ENCODE measurements at places on chromosomes 5 and 9.

GRCh38 chr5:78506261-78507024 is 142.1 kb downstream of the LHFPL2 start:
- peak; percentile 25 for DNase-seq

DNA sequence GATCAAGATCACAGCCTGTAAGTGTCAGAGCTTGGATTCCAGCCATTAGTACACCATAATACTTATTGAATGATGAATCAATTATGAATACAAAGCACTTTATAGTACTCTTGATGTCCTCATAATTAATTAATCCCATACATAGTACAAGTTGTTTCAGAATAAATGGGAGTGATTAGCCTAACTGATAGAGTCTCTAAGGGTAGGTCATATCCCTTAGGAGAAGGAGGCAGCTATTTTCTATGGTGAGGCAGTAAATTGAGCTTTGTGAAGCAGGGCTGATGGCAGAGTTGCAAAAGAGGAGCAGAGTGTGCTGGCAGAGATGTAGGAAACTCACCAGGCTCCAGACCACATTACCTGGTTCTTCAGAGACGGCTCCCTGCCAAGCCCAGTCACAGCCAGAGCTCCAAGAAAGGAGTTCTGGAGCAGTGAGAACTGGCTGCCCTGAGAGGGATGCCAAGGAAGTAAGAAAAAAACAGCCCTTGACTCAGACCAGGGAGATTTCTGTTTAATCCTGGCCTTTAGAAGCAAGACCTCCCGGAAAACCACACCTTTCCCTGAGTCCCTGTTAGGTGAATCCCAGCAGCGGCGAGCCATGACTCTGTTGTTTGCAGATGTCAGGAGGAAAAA is 112.9 kb downstream of the SH3TC2 start:
- peak; percentile 62 for DNase-seq

DNA sequence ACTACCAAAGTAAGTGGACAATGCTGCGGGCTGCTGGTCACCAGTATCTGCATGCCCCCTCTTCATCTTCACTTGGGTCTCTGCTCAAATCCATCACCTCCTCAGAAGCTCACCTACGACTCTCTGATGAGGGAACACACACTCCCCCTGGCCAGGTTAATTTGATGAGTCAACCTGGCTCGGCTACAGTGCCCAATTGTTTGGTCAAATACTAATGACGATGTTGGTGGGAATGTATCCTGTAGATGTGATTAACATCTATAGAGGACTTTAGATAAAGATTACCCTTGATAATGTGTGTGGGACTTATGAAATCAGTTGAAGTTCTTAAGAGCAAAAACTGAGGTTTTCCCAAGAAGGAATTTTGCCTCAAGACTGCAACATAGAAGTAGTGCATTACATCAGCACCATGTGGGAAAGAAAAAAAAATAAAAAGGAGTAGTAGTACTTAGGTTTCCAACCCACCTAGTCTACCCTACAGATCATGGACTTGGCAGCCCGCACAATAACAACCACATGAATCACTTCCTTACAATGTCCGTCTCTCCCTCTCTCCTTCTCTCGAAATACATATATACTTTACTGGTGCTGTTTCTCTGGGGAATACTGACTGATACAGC is 467.3 kb downstream of the DNAH5 start:
- DNase-seq: no peak

GRCh38 chr5:81166430-81166829 is 66.7 kb upstream of the CKMT2 start:
- no peak for DNase-seq

DNA sequence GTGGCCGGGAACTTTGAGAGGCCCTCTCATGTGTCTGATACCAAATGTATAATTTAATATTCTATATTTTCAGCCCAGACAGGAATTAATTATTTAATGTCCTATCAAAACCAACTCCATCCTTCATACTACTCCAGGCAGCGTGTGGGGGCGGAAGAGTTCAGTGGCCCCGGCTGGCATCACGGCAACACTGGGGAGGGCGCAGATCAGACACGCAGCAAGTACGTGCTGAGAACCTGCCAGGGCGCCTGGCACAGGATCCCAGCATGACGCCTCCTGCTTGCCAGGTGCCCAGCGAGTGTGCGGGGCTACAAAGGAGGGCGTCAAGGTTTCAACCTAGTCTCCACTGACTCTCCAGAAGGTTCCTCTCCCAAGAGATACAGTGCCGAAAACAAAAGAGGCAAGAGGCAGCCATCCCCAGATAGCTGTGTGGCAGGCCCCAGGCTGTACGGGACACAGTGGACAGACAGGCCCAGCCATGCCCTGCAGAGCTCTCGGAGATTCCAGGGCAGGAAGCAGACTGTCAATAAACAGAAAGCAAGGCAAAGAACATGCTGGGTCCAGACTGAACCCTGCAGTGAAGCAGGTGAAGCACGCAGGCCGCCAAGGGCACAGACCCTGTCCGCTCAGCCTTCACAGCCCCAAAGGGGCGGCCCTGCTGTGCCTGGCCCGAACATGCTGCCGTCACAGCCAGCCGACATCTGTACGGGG is 110.3 kb downstream of the VAV2 start:
- DNase-seq: no peak

- no peak for DNase-seq
Observed at GRCh38 chr9:105119156-105119555, 125.3 kb upstream of the SLC44A1 start.

DNA sequence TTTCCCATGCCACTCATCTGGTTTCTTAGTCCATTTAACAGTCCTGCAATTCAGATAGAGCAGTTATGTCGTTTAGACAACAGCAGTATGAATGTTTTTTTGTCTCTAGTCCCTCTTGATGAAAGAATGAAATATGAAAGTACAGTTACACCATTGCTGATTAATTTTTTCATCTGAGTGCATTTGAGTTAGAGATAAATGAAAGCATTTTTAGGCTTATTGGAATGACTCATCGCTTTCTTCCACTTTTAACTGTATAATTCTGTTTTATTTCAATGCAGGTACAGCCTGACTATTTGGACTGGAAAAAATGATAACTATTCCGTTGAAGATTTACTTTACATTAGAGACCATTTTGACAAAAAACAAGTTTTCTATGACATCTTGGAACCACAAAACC is 28.7 kb downstream of the ANKRD34B start:
- DNase-seq: no peak

Measured in endodermal cell (in vitro differentiated cells).